ENCODE measurements at places on chromosomes 3 and 15.
A peak's percentile ranks its signal among the peaks of the same experiment; 100 is the strongest.

DNA sequence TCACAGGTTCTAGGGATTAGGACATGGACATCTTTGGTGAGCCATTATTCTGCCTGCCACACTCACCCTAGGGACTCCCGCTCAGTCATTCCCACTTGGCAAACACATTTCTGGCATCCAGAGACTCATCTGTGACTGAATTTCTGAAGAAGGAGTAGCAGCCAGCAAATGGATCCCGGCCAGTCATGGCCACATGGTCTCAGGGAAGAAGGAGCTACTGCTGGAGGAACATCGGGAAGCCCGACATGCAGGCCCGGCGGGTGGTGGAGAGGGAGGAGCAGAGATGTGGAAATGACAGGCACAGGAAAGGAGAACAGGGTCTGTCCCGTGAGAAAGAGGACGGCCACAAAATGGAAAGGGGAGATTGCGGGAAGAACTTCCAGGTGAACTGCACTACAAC is 65.4 kb downstream of the SEMA5B start:
- no peak for DNase-seq

DNA sequence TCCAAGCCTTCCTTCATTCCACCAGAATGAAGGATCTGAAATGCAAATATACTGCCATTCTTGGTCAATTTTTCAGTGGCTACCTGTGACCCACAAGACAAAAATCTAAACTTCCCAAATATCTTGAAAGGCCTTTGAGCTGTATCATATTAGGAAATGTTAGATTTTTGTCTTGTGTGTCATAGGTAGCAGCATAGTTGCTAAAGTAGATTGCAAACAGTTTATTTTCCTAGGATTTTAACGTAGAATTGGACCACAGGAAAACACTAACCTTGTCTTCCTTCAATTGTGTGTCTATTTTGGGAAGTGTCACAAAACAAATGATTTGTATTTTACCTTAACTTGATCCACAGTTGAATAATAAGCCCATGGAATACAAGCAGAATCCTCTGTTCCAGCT is 42.4 kb downstream of the CP start:
- DNase-seq = no peak

GRCh38 chr3:111691293-111691909 is 96.3 kb upstream of the ZBED2 start:
- DNase-seq = peak; percentile 17

- DNase-seq = no peak
These were observed 42.0 kb upstream of the SPTSSB start for GRCh38 chr3:161413127-161413854.

- no peak for DNase-seq
These were observed 1.7 kb downstream of the GALK2 start for GRCh38 chr15:49171790-49172189.

GRCh38 chr15:67908756-67909155 is 68.9 kb upstream of the RNU6-1 start:
- no peak for DNase-seq

DNA sequence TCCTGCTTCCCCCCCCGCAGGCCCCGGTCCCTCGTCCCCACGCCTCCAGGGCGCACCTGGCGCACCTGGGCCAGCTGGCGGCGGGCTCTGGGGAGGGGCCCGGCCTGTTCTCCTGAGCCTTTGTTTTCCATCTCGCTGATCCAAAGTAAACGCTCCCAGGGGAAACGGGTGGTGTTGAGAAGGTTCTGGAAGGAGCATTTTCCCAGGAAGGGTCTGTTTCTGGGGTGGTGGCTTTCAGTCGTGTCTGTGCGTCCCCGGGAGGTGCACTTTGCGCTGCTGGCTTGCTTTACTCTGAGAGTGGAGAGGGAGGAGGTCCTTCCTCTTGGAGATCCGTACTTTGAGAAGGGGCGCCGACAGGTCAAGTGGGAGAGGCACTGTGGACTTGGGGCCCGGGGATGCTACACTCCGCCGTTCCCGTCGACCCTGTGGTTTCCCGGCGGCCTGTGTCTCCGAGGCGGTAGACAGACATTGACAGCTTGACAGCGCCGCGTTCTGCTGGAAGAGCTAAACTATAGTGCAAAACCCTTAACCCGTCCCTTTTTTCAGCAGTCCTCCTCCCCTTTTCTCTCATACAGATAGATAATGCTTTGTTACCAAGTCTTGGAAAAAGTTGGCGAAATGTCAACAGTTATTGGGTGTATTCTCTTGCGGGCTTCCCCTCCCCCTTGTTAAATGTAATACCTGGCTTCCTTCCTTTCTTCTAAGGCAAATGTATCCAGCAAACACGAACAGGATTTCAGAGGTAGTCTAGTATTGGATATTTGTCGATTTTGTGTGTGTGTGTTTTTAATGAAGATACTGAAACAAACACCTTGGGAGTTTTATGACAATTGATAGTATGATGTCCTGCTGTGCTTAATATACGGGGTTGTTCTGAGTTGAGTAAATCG is 6.5 kb downstream of the TPM1 start:
- peak; percentile 78 for DNase-seq

GRCh38 chr15:80449825-80450224 is 45.6 kb downstream of the ARNT2 start:
- DNase-seq = no peak

GRCh38 chr15:58015565-58015964 is 49.9 kb downstream of the ALDH1A2 start:
- DNase-seq = no peak

DNA sequence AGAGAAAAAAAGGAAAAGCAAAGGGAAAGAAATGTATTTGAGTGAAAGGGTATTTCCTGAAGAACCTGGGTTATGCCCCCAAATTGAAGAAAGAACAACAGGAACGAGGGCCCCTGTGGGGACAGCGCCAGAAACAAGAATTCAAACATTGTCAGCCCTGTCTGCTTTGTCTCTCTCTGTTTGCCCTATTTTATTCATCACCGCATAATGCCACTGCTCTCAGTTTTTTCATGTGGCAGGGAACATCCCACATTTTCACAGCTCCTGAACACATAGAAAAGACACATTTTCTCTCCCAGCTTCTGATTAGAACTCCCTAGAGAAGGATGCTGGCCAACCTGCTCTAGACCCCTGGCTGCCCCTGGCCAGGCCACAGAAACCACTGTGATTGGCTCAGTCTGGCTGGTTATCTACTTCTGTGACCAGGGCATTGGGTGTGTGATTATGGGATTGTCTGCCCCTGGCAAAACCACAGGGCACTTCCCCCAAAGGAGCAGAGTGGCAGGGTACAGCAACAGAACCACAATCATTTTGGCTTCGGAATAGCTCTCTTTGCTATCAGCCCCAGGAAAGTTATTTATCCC is 31.3 kb upstream of the CCDC54 start:
- no peak for DNase-seq

DNA sequence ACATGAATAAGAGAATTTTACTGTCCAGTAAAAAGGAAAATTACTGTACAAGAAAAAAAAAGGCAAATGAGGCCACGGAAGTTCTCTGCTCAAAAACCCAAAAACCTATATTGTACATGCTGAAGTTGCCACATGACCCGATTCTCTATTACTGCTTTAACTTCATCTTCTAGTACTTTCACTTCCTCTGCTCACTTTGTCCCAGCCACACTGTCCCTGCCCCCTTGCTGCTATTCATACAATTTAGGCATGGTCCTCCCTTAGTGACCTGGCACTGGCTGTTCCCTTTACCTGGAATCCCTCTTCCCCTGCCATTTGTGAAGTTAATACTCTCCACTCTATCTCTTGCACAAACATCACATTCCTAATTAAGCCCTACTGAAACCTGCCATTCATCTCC is 457.4 kb downstream of the MAGI1 start:
- DNase-seq = no peak

GRCh38 chr3:36482880-36483279 is 102.6 kb downstream of the STAC start:
- DNase-seq = no peak

DNA sequence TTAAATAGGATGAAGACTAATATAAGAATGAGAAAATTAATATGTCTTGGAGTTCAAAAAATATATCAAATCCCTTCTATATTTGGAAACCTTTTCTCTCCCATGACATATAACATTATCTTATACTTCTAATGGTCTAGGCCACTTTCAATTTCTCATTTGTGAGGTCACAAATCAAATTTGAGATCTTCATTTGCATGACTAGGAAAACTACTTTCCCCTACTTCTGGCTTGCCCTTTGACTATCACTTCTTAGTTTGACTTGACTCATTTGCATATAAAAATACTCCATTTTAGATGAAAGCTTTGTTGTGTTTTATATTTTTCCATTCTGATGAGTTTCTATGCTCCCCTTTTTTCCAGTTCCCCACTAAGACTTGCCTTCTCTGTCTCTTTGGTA is 598.6 kb upstream of the TBL1XR1 start:
- no peak for DNase-seq

GRCh38 chr3:132196113-132196512 is 121.1 kb upstream of the ACP3 start:
- no peak for DNase-seq

DNA sequence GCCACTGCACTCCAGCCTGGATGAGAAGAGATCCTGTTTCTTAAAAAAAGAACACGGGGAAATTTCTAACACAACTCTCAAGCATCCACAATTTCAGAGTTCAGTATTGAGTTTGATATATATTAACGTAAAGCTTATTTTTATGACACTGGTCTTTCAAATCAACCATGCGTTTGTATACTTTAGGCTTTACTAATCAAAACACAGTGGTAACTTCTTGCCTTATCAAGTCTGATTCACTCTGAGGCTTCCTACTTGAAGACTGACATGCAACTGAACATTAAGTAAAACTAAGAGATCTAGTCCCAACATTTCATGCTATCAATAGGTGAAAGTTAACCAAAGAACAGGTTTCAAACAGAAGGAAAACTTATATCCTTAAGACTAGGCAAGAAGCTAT is 46.7 kb downstream of the PRTG start:
- no peak for DNase-seq

GRCh38 chr3:99960941-99961340 is 143.3 kb downstream of the CMSS1 start:
- no peak for DNase-seq

DNA sequence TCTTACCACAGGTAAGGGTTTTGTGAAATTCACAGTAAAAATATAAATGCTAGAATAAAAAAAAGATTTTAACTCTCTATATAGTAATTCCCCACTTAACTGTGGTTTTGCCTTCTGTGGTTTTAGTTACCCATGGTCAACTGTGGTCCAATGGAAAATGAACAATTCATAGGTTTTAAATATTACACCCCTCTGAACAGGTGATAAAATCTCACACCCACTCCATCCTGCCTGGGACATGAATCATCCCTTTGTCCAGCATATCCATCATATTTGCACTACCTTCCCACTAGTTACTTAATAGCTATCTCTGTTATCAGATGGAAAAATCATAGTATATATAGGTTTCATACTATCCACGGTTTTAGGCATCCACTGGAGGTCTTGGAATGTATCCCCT is 49.2 kb downstream of the HDGFL3 start:
- no peak for DNase-seq

DNA sequence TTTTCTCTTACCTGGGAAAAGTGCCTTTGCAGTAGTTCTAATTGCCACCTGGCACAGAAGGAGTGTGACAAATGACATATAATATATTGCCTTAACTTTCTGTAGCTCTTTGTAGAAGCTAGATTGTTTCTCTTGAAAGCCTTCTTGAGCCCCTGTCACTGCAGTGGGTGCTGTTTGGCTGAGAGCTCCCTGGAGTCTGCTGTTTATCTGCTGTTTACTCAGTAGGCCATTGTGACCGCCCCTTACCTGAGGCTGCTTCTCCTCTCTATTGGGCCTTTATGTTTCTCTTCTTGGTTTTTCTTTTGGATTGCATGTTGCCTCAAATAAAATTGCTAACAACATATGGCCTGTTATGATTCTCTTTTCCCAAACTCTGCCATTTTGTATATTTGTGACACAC is 16.7 kb downstream of the MAP2K5 start:
- no peak for DNase-seq

DNA sequence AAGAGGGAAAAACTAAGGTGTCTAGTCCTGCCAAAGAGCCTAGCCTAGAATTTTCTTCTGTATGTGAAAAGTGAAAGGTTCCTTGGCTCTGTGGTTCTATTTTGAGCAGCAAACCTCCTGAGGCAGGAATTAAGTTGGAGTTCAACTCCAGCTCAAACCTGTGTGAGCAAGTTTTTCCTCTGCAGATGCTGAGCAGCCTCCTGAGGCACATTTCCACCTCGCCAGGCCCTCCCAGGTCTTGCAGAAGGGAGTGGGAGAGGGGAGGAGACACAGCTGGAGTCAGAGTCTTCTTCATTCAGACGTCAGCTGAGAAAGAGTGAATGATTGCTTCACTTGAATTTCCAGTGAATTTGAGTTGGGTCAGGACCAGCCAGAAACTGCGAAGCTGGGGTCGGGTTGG is 69.5 kb upstream of the ETV5 start:
- no peak for DNase-seq

DNA sequence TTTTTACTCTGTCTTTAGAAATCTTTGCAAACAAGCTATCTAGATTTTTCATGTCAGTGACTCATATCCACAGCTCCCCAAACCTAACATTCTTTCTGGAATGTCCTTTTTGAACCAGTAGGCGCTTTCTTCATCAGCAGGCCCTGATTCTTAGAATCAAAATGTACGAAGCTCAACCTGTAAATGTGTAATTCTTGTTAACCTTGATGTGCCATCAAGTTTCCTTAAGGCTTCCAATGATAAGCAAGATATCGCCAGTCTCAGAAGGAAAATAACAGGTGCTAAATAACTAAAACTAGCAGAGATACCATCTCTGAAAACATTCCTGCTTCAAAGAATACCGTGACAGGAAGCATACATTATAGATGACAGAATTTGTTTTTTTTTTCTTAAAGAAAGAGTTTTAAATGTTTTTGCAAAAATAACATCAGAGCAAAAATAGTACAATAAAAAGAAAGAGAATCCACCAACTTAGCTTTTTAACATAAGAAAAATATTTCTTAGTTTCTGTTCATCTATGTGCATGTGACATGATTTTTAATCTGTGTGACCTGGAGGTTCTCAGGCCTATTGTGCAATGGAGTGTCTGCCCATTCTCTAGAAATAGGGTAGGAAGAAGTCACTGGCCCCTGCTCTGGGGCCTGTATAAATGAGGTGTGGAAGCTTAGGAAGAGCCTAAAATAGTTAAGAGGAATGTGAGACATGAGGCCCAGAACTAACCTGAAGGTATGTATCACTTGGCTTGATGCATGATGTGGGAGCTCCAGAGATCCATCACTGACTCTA is 14.7 kb upstream of the SECISBP2L start:
- no peak for DNase-seq

GRCh38 chr3:64138046-64138445 is 87.2 kb downstream of the PRICKLE2 start:
- no peak for DNase-seq

DNA sequence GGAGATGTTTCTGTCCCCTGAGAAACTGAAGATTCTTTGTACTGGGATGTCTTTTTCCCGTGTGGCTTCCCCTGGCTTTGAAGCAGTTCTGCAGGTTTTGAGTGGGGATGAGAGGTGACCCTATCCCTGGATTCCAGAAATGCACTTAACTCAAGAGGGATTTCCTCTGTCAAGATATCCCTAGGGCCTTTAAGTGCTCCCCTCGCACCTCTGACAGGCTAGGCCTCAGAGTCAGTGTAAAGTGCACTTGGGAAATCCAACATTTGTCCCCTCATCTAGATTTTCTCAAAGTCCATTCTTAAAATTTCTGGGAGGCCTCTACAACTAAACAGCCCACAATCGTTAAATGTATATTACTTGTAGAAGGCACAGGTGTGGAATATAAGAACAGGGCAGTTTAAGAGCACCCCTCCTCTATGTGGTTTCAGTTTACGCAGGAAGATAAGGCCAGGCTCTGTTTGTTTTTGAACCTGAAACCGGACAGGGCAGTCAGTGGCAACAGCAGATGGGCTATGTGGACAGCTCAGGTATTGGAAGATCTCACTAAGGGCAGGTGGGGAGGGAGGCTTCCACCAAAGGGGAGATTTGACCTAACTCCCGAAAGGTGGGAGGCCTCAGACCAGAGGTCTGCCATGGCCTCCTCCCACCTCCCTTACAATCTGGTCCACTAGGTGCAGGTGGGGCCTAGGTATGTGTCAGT is 4.8 kb downstream of the C3orf52 start:
- DNase-seq = no peak

All from RPMI8226 (cell line).